ENCODE measurements at places on chromosomes 6 and 20. TPM values are rescaled to one million over a fixed set of nuclear protein-coding genes. Genes with fewer than 3 reads are reported as not detected.

GRCh38 chr6:152170313-152170701, 362.8 kb downstream of the ESR1 start:
- DNase-seq = no peak

DNA sequence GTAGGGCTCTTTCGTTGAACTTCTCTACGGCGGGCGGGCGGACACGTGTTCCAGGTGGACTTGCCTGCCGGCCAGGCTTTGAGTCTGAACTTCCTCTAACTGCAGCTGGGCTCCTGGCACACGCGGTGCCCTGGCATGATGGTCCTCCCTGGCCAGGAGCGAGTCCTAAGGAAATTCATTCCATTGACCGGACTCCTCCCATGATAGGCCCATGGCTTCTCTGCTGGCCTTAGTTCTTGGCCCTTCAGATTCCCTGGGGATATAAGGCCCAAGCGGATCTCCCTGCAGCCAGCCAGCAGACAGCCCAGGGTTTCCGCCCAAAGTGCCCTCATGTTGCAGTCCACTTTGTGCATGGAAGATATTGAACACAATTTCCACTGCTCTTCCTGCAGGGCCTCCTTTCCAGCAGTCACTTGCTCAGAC, 39.4 kb downstream of the TBC1D7 start:
- DNase-seq = no peak

The F13A1 gene
- total RNA-seq = 0.87 TPM

GRCh38 chr6:27275025-27275956, 27.8 kb downstream of the PRSS16 start:
- no peak for DNase-seq

- no peak for DNase-seq
Observed at GRCh38 chr6:15440040-15440439, 194.2 kb downstream of the JARID2 start.

DNA sequence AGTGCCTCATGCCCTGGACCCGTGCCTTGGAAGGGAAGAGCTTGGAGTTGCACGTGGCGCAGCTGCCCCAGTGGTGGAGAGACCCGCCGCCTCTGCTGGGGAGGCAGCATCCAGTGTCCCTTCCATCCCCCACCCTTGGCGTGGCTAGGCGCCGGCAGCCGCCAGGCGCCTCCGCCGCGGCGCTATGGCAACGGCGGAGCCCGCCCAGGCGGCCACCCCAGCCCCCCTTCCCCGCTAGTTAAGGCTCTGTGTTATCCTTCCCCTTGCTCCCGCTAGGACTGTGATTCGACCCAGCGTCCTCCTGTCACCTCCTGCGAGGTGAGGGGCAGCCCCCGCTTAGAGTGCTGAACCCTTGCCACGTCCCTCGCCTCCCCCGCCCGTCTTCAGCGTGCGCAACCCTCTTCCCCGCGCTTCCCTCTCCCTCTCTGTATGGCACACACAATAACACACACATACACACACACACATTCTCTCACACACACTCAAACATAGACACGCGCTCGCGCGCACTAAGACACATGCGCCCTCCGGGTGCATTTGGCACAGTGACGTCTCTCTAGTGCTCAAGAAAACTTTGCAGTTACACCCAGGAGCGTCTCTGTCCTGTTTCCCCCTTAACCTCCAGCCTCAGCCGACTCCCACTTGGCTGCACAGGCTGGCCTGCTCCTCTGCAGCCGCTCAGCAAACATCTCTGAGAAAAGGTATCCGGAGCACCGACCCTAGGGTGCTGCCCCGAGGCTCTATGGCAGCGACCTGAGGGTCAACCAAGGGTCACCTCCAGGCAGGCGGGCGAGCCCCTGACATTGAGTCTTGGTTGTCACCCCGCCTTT, 8.5 kb downstream of the GRIK2 start:
- no peak for DNase-seq

DNA sequence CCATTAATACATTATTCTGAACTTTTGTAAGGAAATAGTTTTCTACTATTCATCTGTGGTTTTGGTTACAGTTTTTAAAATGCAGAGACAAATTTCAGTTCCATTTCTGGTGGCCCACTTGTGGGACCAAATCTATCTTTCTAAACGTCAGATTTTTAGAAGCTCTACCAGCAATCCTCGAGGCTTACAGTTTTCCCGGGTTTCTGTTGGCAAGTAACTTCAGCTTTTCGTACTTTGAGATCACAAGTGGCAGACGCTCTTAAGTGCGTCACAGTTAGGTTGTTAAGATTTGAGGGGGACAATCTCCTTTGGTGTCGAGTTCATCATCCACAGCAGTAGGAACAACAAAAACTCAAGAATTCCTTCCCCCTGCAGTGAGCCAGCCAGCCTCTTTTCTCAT, 60.0 kb downstream of the JARID2 start:
- DNase-seq = no peak

Measured in esophagus squamous epithelium (tissue), 5 donors.